ENCODE measurements at places on chromosomes 2 and 18.

DNA sequence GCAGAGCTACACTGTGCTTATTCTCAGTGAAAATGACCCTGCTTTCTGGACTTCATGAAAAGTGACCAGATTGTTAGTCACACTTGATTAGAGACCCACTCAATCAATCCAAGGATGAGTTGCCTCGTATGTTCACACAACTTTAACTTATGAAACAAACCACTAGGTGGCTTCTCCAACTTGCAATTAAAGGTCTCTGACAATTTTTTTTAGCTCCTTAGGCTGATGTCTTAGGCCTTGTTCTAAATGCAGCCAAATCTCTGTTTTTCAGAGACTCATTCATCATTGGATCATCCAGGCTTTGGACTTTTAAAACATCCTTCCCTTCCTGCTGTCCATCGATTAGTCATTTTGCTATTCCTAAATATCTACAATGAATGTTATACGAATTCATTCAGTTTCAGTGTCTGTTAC, 63.4 kb downstream of the MREG start:
- peak; percentile 29 for DNase-seq

DNA sequence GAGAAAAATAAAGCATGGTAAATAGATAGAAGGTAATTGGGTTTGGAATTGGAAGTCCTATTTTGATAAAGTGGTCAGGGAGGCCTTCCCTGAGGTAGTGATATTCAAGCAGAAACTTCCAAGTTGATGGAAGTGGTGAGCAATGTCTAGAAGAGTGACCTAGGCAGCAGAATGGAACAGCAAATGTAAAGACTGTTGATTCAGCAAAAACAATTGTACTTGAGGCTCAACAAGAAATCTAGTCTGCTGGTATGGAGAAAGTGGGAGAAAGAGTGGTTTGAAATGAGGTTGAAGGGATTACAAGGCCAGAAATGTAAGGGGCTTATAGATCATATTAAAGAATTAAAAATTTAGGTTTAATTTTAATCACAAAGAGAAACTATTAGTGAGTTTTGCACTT, 181.3 kb downstream of the MBD5 start:
- no peak for DNase-seq

GRCh38 chr18:51655327-51655698, 457.8 kb upstream of the MEX3C start:
- DNase-seq, result no peak

DNA sequence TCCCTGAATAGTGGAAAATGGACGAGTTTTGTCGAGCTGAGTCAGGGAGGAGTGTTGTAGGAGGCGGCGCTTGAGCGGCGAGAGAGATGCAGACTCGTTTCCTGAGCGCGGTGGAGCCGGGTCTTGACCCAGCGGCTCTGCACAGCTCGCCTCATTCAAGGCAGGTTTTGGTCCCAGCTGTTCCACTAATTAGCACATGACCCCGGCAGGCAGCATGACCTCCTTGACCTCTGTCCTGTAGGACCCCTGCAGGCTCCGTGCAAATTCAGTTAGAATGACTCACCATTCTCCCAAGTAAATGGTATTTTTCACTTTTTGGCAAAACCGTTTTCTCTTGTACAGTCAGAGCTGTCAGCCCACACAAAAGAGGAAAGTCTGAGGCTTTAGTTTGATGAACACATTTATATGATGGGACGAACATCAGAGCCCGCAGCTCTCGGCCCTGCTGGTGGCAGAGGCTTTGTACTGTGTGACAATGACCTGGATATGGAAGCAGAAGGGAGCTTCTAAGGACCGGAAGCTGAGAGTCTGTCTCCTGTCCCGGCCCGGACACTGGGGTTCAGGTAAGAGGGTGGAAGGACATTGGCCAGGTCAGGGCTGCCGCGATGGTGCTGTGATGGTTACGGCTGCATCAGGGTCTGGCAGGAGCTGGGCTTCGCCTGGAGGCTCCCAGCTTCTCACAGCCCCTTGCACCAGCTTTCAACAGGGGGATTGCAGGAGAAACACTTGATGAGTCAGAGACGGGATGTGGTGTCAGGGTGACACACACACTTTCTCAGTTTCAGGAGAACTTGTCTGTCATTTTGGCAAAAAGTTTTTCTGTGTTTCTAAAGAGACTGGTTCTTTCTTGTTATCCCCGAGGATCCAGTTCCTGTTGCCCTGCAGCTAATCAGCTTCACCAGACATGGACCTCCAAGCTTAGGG, 29.9 kb upstream of the ALKAL2 start:
- no peak for DNase-seq

- DNase-seq, result no peak
These were observed 7.0 kb downstream of the USP34 start for GRCh38 chr2:61463769-61464475.

DNA sequence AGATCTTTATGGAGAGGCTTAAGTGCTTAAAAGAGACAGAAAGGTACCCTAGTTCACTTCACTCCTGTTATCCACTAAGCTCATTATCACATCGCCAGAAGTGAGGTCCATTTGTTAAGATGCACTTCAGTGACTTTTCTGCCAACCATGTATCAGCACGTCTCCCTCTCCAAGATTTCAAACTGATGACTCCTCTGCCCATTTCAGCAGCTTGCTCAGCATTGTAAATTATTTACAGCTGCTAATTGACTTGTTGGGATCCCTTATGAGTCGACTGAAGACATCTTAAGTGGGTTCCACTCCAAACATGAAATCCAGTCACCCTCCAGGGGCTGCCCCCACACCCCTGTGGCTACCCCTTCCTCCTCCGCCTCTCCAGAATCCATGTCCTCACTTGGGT, 37.3 kb downstream of the DIPK1C start:
- DNase-seq, result no peak

DNA sequence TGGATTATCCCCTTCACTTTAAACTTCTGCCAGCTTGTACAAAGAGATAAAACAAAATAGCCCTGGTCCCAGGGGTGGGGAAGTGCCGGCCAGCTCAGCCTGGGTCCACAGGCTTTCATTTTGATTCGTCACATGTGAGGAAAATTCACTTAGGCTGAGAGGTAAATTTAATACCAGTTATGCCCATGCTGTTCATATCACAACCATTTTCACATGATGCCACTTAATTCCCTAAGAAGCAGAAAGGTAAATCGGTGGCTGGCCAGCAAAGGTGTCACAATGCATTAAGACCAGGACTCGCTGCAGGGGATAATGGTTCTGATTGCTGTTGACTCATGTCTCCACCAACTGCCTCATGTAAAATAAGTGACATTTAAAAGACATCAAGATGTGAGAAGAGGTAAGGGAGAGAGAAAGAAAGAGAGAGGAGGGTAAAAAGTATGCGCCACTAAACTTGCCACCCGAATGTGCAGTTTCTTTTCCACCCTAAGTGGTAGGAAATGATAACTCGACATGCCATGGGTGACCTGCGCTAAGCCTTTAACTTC, 261.0 kb upstream of the SIX3 start:
- no peak for DNase-seq

DNA sequence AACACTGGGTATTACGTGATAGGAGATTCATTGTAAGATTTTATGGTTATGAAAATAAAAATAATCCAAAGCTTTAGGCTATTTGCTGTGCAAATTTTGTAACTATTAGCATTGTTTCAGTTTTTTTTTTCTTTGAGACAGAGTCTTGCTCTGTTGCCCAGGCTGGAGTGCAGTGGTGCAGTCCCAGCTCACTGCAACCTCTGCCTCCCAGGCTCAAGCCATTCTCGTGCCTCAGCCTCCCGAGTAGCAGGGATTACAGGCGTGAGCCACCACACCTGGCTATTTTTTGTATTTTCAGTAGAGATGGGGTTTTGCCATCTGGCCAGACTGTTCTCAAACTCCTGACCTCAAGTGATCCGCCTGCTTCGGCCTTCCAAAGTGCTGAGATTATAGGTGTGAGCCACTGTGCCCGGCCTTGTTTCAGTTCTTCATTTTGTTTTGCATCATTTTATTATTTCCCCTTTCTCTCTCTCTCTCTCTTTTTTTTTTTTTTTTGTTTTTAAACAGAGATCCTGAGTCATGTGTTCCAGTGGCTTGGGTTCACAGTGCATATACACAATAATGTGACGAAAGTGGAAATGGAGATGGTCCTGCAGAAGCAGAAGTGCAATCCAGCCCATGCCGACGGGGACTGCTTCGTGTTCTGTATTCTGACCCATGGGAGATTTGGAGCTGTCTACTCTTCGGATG, 25.8 kb downstream of the CASP10 start:
- DNase-seq, result no peak

DNA sequence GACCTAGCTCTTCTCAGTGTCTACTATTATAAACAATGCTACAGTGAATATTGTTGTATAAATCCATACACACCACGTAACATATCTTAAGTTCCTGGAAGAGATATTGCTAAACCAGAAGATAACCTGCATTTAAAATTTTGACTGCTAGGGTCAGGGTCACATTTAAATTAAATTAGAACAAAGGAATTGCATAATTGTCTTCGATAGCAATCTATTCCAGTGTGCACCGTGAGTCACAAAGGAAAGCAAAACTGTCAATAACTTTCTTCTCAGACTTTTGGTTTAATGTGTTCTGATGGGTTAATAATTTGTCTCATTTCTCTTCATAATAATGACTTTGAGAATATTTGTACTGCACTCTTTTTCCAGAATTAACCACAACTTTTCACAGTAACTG, 4.2 kb downstream of the GEN1 start:
- no peak for DNase-seq

DNA sequence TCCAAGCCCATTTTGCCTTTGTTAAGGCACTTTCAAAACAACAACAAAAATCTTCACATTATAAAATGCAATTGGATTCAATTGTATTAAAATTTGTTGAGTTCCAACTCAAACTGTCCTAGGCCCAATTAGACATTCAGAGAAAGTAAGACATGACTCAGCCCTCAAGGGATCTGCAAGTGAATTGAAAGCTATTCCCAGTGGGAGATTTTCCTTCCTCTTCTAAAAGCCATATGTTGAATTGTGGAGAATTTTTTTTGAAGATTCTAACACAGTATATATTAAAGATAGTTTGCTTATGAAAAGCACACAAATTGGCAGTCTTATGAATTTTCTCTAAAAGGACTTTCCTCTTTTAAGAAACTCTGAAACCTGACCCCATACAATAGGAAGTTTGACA, 268.0 kb upstream of the PARD3B start:
- no peak for DNase-seq

GRCh38 chr2:102843764-102844443, 82.1 kb downstream of the TMEM182 start:
- DNase-seq, result no peak

DNA sequence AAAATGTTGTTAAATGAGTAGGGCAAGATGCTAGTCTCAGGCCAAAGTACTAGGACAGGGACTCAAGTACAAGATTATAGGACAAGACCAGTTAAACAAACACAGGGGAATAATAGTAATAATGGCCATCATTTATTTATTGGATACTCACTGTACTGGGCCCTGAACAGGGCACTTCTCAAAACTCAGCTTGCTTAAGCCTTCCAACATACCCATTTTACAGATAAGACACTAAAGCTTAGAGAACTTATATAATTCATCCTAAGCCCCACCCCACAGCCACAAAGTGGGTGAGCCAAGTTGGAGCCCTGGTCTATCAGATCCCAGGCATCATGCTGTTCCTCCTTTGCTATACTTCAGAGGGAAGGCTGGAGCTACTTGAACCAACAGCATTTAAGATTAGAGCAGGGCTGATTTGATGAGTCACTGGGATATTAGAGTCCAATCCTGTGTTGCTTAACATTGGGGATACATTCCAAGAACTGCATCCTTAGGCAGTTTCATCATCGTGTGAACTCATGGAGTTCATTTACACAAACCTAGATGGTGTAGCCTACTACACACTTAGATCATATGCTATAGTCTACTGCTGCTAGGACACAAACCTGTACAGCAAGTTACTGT, 153.6 kb downstream of the MTCL1 start:
- DNase-seq, result no peak

GRCh38 chr2:13539296-13539695, 822.6 kb downstream of the TRIB2 start:
- no peak for DNase-seq

DNA sequence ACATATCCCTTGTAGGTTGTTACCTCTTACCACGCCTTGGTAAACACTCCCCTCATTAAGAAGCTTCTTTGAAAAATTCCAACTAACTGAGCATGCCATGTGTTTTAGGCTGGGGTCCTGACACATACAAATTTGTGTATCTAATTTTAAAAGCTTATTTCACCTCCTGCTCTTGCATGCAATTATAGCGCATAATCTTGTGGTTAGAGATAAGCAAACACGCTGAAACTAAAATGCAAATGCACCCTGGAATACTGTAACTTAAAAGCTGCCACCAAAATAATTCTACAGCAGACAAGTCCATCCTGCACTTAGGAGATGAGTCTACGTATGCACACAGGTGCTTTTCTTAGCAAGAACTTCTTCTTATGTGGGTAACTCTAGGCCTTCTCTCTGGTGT, 990.2 kb downstream of the TSN start:
- DNase-seq, result no peak

DNA sequence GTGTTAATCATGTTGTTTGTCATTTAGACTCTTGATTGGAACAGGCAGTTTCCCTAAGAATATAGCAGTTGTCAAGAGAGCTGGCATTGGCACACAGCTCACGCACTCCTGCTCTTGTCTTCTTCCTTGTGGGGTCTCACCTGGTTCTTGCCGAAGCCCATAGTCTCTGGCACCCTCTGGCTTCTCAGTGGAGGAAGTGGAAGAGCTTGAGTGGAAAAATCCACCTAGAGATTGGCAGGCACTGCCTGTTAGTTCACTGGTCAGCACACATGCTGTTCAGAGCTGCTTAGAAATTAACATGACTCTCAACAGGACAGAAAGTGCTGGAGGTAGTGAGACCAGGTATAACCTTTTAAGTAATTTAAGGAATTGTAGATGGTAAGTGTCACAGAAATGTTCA, 28.3 kb downstream of the SCTR start:
- no peak for DNase-seq

- peak; percentile 43 for DNase-seq
These were observed 278.2 kb upstream of the COL3A1 start for GRCh38 chr2:188695953-188696352.

DNA sequence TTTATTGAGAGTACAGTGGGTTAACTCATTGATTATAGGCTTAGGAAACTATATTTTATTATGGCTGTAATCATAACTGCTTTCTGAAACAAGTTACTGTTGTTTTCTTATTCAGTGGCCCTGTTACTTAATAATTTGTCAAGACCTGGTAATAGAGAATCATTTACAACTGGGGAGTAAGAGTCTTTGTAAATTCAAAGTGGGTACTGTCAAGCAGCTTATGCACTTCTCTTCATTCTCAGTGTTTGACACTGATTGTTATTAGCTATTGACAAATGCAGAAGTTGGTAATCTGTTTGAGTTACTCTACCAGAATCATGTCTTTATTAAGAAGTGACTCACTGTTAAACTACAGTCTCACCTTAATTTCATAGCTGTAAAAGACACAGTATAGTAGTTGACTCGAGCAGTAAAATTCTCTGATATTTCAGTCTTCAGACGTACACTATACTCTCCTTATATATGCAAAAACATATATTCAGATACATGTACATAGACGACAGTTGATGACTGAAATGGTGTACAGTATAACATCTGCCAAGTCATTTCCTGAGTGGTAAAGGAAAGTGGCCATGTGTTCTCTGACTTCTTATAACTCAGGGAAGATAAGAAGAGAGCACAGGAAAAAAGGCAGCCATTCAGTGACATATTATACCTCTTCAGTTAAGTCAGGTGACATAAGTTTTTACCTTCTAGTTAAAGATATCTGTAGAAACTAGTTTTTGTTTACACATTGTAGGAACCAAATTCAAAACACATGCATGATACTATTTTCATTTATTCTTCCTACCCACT, 36.0 kb upstream of the TTC27 start:
- DNase-seq, result peak; percentile 33
